Testis (tissue), 5 donors: ENCODE measurements at places on chromosomes 1 and 21. TPM values are rescaled to one million over a fixed set of nuclear protein-coding genes. Genes with fewer than 3 reads are reported as not detected.

BCAN gene
- 8.8 TPM for total RNA-seq

DNA sequence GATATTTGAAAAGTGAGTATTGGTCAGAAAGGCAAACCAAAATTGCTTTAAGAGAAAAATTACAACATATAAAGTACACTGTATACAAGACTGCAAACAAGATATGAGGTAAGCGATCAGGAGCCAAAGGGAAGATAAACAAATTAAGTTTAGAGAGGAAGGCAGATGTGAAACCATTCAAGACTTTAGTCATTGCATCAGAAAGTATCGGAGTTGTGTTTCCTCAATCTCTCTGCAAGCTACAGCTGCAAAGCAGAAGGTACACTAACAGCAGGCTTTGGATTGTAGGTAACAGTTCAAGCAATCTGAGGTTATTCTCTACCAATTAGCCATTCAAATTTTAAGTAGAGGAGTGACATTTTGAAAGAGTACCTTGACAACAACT, 21.3 kb upstream of the TLCD4 start:
- no peak for DNase-seq

GRCh38 chr1:10679496-10680220, 116.8 kb downstream of the CASZ1 start:
- peak; percentile 34 for DNase-seq

- DNase-seq = no peak
Measured at GRCh38 chr1:239354231-239354630, 32.1 kb upstream of the CHRM3 start.

DNA sequence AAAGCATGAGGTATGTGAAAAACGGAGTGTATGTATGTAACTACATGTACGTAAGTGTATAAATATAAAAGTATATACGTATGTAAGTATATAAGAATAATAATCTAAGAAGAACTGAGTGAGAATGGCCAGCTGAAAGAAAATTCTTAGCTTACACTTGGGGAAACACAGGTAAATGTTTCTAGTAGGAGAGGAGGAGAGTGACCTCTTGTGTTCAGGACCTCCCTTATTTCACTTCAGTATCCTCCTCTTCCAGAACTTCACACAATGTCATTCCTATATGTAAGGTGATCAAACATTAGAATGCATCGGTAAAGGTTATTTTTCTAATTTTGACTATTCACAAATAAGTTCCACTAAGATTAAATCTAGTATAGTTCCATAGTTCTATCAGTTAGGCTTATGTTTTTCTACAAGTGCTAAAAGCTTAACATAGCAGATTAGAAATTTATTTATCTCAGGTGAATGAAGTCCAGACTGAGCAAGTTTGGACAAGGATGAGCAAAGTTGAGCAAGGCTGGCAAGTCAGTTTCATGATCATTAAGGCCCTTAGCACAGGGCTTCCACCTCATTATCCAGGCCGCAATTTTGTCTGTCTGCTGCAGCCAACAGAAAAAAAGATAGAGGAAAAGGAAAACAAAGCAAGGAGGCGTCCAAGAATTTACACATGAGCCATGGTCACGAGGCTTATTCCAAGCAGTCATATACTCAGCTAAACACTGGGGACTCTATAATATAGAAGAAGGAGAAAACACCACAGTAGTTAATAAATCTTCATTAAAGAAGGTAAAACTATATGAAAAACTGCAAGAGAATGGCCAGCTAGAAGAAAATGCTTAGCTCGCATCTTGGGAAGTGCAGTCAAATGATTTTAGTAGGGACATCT, 7.1 kb upstream of the MROH9 start:
- DNase-seq = no peak

COL6A2 gene
- total RNA-seq = 192 TPM

- peak; percentile 89 for DNase-seq
Measured at GRCh38 chr1:212470059-212470458, 37.3 kb downstream of the NENF start.

- peak; percentile 85 for DNase-seq
Measured at GRCh38 chr1:40802078-40802741, 18.6 kb downstream of the KCNQ4 start.

C1QC gene
- 8.6 TPM for total RNA-seq
